ENCODE measurements at places on chromosomes 4 and X. TPM values are rescaled to one million over a fixed set of nuclear protein-coding genes. Genes with fewer than 3 reads are reported as not detected.

DNA sequence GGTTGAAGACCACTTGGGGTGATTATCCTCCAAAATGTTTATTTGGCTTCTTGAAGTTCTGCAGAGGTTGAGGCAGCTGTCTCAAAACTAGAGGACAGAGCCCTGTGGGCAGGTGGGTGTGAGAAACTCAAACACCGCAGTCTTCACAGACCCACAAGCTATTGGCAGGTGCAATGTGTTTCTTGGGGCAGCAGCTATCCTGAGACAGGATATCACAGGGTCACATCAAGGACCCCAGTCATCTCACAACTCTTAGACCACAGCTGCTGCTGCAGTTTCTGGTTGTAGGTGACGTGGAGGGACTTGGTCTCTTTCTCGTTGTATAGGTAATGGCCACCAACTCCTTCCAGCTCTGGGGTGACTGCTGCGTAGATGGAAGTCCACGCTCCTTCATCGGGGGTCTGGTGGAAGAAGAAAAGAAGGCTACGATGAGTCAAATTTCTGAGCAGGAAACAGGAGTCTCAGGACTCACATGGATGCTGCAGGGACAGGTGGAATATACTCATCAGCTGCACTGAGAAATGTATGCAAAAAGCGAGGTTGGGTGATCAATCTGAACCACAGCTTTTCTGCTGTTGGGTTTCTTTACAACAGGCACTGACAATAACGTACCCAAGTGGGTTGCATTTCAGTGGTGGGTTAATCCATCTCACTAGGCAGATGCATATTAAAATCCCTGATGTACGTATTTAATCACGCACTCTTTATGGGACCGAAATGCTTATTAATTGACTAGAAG lies 279.8 kb downstream of the DHRSX start:
- no peaks in the 10 kb centered on the region for H3K4me1 ChIP-seq
- no peaks in the 10 kb centered on the region for H3K27me3 ChIP-seq
- no peak overlapping the region for H3K27ac ChIP-seq
- no peak overlapping the region for H3K4me3 ChIP-seq
- DNase-seq: no peak

The WWC2 gene
- total RNA-seq: 3.8 TPM

DNA sequence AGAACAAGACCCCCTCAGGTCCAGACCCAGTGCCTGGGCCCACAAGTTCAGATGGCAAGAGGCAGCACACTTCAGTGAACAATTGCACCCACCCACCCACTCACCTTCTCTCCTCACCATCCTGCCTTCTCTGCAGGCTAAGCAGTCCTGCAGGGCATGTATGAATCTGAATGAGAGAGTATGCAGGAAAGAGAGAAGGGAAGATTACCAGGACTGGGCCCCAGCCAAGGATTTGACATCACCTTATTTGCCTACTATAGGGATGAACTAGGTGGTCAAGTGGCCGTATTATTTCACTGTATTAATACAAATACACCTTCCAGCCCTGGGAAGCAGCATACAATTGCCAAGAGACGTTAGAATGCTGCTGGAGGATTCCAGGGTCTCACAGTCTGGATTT lies 2.1 kb upstream of the ZNF141 start:
- DNase-seq: no peak
- H3K27me3 ChIP-seq: no peaks in the 10 kb centered on the region
- no peak overlapping the region for H3K4me3 ChIP-seq
- H3K36me3 ChIP-seq: no peaks in the 10 kb centered on the region
- peaks cover 14% of the 10 kb centered on the region for H3K4me1 ChIP-seq

DNA sequence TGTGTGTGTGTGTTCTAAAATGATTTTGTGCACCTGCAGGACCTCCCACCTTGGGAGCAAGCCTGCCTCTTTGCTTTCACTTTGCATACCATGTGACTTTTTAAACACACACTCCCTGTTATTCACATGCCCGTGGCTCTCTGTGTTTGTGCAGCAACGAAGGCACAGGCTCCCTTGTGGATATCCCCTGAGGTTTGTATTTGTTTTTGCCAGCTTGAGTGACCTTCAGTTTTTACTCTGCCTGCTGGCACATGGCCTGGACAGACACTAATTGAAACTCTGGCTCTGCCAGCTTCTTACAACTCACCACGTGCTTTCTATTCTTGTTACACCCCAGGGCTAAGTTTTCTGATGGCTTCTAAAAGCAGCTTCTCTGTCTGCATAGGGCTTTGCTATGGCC lies 885.8 kb downstream of the SH3BGRL start:
- H3K4me1 ChIP-seq: no peaks in the 10 kb centered on the region
- H3K27me3 ChIP-seq: no peaks in the 10 kb centered on the region
- no peak overlapping the region for H3K4me3 ChIP-seq
- no peaks in the 10 kb centered on the region for H3K36me3 ChIP-seq

The NOX1 gene
- not detected for total RNA-seq

GRCh38 chr4:164821711-164822110 lies 55.3 kb upstream of the APELA start:
- no peaks in the 10 kb centered on the region for H3K36me3 ChIP-seq
- DNase-seq: no peak
- no peak overlapping the region for H3K4me3 ChIP-seq
- H3K27me3 ChIP-seq: no peaks in the 10 kb centered on the region
- H3K4me1 ChIP-seq: no peaks in the 10 kb centered on the region
- no peak overlapping the region for H3K27ac ChIP-seq

DNA sequence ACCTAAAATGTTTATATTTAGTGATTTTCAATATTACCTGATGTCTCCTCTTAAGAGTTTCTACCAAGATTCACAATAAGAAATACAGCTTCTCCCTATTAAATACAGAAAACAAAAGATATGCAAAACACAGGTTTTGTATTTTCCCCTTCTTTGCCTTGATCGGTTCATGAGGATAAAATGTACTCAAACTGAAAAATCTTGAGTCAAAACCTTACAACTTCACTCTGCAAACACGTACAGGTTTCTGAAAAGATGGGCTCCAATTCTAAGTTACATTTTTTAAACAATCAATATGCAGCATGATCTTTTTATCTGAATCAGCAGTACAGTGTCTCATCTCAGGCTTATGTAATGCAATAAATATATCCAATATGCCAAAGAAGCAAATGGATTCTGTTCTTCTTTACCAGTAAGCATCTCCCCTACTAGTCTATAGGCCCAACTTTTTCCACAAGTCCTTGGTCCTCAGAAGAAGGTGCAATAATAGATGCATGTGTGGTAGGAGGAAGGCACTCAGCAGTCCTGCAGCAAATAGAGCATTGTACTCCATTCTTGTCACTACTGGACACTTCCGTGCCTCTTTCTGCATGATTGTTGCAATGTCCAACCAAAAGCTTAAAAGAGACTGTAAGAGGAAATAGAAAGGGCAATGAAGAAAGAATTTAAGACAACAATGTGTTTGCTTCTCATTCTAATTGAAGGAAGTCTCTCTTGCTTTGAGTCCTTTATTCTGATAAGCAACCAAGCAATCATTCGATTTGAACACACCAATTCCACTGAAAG lies 3.2 kb downstream of the MAPK10 start:
- no peak for DNase-seq
- no peaks in the 10 kb centered on the region for H3K4me1 ChIP-seq
- no peaks in the 10 kb centered on the region for H3K36me3 ChIP-seq
- no peaks in the 10 kb centered on the region for H3K27me3 ChIP-seq

DNA sequence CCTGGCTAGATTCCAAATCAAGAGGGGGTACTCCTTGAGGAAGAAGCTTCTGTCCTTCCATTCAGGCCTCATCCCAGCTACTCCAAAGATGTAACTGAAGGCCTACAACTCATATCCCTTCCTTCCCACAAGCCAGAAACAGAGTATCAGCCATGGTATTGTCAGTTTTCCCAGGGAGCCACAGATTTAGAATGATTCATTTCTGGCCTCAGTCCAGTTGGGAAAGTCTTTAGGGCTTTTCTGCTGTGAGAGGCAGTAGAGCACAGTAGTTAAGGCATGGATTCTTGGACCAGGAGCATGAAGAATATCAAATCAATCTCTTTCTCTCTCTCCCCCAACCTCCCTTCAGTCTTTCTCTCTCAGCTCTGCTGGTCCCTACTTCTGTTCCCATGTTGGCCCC lies 505.0 kb downstream of the BCOR start:
- no peak for DNase-seq
- no peaks in the 10 kb centered on the region for H3K4me1 ChIP-seq
- no peak overlapping the region for H3K27ac ChIP-seq
- H3K4me3 ChIP-seq: no peak overlapping the region

- DNase-seq: no peak
- no peaks in the 10 kb centered on the region for H3K4me1 ChIP-seq
- H3K36me3 ChIP-seq: no peaks in the 10 kb centered on the region
- H3K4me3 ChIP-seq: no peak overlapping the region
- H3K27ac ChIP-seq: no peak overlapping the region
Measured at GRCh38 chrX:78931814-78932213, 13.4 kb upstream of the P2RY10 start.
